ENCODE measurements at places on chromosomes 11 and 22. TPM values are rescaled to one million over a fixed set of nuclear protein-coding genes. Genes with fewer than 3 reads are reported as not detected.

The RBMXL2 gene
- total RNA-seq: not detected

The ARHGAP42 gene
- 0.32 TPM for total RNA-seq

The AP5B1 gene
- 21.2 TPM for total RNA-seq

The RASGRP2 gene
- total RNA-seq: 276 TPM

The IGLL5 gene
- not detected for total RNA-seq

The RTN3 gene
- total RNA-seq: 68.5 TPM

Data from T-helper 2 cell treated with Interferon-gamma antibody and Interleukin-4, amounts not matched to agents 100 ng/mL and 5 ng/mL, for 36 hours (primary cell).